Effector CD4-positive, alpha-beta T cell (primary cell): ENCODE measurements at places on chromosomes 12 and 14.

DNA sequence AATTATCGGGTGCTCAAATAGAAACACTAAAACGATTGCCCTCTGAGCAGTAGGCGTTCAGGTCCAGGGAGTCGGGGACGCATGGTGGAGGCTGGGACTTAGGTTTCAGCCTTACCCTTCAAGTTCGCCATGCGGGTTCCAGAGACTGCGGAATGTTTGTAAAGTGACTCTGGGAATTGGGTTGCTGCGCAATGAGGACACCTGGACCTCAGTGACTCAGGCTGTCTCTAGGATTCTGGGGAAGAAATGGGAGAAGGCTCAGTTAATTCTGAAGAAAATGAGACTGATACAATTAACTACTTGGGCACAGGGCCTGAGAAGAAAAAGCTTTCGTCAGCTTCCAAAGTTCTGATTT, 1.1 kb downstream of the LGALS3 start:
- DNase-seq: no peak

DNA sequence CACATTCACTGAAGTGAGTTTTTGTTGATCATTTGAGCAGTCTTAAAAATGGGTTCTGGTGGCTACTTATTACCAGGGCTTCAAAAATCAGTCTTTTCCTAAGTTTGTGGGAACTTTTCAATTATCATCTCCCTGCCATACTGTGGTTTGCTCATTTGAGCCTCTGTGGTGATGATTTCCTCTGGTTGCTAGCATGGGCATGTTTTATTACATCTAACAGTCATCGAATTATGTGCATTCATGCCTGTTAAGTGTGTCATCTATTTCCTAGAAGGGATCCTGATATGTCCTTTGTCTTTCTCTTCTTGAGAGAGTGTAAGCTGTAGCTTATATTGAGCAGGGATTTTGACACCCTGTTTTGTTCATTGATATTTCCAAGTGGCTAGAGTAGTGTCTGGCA, 116.8 kb downstream of the WIF1 start:
- no peak for DNase-seq

DNA sequence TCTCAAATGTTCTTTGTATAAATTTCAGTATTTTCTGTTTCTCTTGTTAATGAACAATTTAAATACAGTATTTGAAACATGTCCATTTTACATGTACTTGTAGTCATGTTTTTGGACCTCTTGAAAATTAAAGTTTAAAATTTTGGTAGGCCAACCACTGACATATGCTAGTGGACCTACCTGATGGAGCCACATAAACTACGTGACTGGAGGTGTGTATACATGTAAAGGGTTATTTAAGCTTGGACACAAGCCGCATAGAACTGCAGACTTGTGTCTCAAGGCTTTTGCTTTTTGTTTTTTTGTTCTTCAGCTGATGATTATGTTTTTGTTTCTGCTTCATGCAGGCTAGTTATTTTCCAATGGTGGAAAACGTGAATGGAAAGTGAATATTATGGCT, 568.5 kb upstream of the MDGA2 start:
- DNase-seq: no peak

DNA sequence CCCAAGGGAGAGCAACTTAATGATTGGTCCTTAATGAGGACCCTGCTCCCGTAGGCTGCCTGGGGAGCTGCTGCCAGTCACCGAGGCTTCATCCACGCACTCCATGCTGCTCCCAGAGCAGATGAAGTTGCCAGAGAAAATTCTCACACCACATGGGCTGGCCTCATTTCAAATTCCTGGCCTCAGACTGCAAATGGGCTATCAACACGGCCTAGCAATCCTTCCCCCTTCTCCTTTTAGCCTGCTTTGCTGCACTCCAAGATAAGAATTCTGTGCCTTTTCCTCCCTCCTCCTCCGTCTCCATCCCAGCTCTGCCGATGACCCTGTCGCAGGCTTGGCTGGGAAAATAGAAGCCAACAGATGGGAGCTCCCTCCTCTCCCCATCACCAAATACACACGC, 10.8 kb upstream of the DGLUCY start:
- DNase-seq: no peak

DNA sequence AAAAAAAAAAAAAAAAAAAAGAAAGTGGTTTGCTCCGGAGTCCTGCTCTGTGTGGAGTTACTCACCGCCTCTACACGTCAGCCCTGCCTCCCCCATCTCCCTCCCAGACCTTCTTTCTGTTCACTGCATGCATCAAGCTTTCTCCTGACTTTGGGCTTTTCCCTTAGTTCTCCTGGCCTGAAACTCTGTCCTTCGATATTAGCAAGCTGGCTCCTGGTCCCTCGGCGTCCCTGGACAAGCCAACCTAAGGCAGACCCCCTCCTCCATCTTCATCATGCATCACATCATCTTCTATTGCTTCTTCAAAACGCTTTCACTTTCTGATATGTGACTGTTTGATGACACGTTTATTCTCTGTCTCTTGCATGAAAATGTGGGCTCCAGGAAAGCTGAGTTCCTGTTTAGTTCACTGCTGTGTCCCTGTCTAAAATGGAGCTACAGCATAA, 40.6 kb downstream of the SLC15A4 start:
- no peak for DNase-seq

- DNase-seq: no peak
Observed at GRCh38 chr12:130236446-130236845, 74.2 kb downstream of the FZD10 start.

- no peak for DNase-seq
Observed at GRCh38 chr14:90140956-90141316, 79.1 kb downstream of the KCNK13 start.

DNA sequence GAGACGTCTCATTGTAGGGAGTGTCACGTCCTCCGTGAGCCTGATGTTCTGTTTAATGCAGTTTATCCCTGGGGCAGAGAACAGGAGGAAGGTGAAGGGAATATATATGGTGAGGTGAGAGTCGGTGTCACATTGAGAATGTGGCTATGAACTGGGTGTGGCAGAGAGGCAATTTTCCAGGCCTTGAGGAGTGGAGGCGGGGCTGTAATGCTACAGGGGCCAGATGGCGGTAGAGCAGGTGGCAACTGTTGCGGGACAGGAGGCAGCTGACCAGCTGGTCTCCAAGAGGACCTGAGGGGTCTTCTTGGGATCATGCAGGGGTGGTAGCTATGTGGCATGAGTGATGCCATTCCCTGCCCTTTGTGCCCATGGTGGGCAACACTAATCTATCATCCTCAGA, 59.6 kb downstream of the CACNA1C start:
- no peak for DNase-seq

GRCh38 chr12:112480931-112481330, 62.2 kb downstream of the PTPN11 start:
- no peak for DNase-seq

DNA sequence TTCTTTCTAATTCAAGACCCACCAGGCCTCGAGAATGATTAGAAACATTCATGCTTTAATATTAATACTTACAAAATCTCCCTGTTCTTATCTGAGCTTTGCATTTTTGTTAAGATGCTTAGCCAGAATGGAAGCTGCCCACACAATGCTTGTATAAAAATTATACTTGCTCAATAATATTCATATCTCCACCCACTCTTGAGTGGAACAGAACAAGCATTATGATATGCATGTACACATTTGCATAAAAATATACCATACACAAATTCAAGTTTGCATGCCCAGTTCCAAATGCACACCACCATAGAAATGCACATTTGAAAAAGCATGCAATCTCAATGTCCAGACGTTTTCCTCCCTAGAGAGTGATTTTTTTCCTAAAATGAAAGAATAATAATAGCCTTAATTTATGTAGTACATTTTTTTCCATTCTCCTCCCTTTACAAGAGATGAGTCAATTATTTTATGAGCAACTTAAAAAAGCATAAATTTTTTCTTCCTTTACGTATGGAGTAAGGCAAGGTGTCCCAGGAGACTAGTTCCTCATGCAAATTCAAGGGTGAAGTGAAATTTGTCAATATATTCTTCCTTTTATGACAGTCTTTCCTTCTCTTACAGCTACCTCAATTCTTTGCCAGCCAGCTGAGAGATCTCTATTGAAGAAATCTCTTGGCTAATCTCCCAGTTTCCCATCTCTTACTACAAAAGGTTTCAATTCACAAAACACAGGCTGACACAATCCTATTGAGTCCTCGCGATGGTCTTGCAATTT, 313.1 kb upstream of the GARIN6 start:
- DNase-seq: no peak

- no peak for DNase-seq
Observed at GRCh38 chr14:20428802-20429201, 7.2 kb downstream of the KLHL33 start.

GRCh38 chr12:7373226-7373625, 69.4 kb downstream of the ACSM4 start:
- DNase-seq: no peak

DNA sequence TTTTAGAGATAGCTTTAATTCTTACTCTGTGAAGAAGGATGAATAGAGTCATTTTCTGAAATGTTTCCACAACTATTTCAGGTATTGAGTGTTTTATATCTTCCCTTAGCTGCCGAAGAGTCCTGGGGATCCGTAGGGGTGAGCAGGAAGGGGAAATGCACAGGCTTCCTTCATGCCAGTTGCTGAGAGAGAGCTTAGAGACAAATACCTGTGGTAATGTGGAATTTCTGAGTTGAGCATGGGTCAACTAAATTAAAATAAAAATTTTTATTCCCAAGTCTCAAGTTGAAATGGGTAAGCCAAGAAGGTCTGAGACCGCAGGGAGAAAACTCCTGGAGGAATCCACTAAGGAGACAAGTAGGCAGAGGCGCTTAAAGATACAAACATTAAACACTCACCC, 185.7 kb downstream of the DAD1 start:
- DNase-seq: no peak

DNA sequence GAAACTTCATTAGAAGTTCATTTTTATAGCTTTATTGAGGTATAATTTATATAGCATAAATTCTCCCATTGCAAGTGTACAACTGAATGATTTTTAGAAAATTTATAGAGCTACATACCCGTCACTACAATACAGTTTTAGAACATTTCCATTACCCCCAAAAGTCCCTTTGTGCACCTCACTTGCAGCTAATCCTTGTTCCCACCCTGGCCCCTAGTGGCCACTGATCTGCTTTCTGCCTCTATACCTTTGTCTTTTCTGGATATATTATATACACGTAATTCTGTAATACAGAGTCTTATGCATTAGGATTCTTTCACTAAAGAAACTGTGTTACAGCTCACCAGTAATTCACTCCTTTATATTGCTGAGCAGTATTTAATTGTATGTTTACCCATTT, 145.1 kb upstream of the DIO2 start:
- no peak for DNase-seq

GRCh38 chr14:56666716-56667115, 87.1 kb downstream of the TMEM260 start:
- no peak for DNase-seq

DNA sequence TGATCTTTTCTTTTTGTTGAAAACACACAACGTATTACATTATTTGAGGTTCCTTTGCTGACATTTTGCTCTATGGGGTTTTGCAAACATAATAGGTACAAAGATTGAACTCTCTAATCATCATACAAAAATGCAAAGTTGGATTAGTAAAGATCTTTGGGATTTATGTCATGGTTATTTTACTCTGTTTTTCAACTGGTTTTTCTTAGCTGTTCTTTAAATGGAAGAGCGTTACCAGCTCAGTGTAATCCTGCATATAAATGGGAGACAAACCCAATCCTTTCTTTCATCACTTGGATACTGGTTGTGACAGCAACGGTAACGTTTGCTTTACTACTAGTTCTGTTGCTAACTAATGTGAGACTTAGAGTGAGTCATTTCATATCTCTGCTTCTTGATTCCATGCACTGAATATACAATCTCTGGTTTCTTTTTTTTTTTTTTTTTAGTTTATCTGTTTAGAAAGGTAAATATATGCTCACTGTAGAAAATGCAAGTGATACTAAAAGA, 104.9 kb upstream of the NOVA1 start:
- DNase-seq: no peak

DNA sequence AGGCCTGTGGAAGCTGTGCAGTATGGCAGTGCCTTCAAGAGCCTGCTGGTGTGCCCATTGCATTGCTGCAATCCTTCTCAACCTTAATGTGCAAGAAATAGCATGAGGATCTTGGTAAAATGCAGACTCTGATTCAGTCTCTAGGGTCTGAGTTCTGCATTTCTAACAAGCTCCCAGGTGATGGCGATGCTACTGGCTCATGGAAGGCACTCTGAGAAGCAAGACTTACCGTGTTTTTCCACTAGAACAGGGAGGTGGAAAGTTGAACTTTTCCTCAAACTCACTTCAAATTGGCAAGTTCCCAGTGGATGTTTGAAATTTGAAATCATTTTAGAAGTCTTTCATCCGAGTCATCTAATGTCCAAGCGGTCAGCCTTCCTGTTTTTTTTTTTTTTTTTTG, 55.5 kb downstream of the MYRFL start:
- no peak for DNase-seq

DNA sequence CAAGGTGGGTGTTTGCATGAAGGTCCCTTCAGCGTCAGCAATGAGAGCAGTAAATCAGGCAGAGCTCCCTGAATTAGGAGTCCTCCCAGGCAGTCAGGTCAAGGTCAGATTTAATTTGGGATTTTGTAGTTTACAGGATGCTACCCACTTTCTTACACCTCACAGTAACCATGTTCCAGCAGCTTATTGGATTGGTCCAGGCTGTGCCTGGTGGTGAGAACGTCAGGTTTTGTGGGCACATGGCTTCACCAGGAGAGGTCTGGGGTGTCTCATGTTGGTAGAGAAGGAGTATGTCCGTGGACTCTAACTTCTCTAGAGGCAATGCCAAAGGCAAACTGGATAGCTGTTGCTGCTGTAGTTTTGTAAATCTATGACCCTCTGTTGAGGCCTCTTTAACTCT, 158.3 kb downstream of the CACNA1C start:
- no peak for DNase-seq

- no peak for DNase-seq
Observed at GRCh38 chr12:114918535-114919233, 234.7 kb upstream of the TBX3 start.

DNA sequence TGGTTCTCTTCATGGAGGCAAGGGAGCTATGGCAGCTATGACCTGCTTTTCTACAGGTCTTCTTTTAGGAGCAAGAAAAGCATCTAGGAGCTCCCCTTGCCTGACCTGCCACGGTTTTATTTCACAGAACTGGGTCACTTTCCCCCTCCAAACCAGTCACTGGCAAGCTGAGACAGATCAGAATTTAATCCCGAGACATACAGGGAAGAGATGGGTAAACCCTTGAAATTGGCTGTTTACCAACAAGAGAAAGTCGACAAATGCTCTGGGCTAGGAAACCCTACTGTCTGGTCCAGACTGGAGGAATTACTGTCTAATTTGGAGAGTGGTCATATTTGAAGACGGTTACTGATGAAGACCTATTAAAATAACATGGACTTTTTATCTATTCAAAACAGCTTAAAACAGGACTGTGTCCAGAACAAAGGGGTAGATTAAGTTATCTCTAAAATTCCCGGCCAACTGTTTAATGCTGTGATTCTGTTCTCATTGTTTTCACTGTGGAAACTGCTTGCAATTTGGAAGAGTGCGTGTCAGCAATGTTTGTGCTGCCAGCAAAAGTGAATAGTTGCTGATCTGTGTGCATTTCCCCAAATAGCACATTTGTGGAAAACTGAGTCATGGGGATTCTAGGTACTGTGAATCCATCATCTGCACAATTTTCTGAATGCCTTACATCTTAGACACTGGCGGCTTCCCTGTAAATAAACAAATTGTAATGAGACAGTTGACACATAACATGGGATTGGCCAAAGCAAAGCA, 73.4 kb upstream of the EEA1 start:
- DNase-seq: no peak

- no peak for DNase-seq
Observed at GRCh38 chr12:75756771-75757170, 245.4 kb upstream of the KRR1 start.
